ENCODE measurements at places on chromosomes 16 and 17.

- no peak for DNase-seq
These were observed 58.7 kb downstream of the SDK2 start for GRCh38 chr17:73585583-73585982.

- DNase-seq, result no peak
These were observed 26.2 kb downstream of the CPNE2 start for GRCh38 chr16:57118461-57119084.

- DNase-seq, result no peak
These were observed 1002.3 kb downstream of the KCNJ18 start for GRCh38 chr17:22694362-22695227.

DNA sequence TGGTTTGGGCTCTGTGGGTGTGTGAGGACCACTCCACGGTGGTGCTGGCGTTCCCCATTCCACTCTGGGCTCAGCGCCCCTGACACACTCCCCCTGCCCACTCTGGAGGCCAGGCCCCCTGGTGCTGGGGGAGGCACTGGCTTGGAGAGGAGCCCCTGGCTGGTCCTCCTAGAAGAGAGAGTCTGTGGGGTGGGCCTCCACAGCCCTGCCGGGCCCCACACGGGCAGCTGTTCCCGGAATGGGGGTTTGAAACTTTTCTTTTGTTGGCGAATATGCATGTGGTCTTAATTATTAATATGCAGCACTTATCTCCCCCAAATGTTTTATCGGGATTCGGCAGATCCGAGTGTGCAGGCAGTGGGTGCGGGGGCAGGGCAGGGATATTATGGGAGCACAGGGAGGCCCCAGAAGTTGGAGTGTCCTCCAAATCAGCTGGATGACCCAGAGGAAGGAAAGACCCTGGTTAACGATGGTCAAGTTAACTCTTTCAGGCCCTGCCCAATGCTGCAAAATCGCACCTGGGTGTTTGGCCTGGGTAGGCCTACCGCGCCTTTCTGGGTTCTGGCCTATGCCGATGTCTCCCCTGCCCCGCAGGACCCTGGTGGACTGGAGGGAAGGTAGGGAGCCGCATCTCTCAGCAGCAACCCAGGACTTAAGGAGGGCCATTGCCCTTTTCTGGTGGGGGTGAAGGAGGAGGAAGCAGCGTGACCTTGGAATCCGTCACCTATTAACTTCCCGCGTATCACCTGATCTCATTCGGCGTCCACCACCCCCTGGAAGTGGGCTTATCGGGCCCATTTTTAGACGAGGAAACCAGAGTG, 36.0 kb downstream of the TMEM235 start:
- no peak for DNase-seq
